Hematopoietic multipotent progenitor cell (in vitro differentiated cells): ENCODE measurements at places on chromosomes 6 and 20. TPM values are rescaled to one million over a fixed set of nuclear protein-coding genes. Genes with fewer than 3 reads are reported as not detected.

DNA sequence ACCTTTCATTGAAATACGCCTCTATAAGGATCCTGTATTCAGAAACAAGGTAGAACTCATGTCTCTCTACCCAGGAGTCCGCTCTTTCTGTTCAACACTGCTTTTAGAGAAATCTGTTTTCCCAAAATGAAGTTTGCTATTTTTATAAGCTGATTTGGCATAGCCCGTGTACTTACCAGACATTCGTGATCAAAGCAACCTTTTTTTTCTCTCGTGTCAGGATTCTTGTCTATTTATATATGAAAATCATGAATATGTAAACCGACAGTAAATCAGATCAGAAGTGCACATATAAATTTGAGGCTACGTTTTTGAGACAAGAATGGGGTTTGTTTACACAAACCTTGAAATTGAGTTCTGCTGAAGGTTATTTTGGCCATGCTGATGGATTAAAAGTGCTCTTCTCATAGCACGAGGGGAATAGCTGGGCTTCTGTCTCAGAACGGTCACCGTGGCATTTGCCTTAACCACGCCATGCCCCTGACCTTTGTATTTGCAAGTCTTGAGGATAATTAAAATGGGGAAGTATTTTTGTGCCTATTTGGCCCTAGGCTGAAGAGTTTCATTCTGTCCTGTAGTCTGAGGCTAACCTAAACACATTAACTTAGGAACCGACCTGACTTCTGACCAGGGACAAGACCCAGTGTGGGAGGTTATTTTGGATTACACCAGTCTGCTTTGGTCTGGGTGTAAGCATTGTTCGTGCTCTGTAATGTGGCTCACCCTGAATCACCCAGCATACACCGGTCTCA, 118.6 kb downstream of the MAP3K4 start:
- no peak for DNase-seq

DNA sequence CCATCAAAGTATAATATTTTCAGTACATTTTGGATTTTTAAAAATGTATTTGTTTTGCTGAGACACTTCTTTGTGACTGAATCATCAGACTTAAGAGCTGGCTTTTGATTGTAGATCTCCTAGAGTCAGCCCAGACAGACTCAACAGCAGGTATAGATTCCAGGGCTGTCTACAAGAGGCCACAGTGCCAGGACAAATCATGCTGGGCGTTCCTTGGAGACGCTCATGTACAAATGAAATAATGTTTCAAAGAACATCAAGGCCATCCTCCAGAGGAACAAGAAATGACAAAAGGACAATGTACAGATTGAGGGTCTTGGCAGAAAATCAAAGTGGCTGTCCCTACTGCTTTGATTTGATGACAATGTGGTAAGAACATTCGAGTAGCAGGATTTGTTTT, 369.3 kb downstream of the GRIK2 start:
- no peak for DNase-seq

DNA sequence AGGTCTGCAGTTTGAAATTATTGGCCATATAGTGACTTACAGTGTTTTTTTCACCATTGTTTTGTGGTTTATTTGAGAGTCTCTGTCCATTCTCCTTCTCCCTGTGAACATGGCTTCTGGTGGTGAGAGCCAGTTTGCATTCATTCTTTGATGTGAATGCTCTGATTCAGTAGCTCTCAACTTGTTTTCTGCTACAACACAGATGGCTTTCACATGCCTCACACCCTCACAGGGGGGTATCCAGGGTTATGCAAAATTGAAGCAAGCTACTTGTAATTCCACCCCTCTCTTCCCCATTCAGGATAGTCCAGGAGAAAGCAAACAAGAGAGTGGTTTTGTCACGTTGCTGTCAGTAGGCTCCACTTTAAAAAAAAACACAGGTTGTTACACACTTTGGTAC, 55.6 kb downstream of the SLX4IP start:
- no peak for DNase-seq

DNA sequence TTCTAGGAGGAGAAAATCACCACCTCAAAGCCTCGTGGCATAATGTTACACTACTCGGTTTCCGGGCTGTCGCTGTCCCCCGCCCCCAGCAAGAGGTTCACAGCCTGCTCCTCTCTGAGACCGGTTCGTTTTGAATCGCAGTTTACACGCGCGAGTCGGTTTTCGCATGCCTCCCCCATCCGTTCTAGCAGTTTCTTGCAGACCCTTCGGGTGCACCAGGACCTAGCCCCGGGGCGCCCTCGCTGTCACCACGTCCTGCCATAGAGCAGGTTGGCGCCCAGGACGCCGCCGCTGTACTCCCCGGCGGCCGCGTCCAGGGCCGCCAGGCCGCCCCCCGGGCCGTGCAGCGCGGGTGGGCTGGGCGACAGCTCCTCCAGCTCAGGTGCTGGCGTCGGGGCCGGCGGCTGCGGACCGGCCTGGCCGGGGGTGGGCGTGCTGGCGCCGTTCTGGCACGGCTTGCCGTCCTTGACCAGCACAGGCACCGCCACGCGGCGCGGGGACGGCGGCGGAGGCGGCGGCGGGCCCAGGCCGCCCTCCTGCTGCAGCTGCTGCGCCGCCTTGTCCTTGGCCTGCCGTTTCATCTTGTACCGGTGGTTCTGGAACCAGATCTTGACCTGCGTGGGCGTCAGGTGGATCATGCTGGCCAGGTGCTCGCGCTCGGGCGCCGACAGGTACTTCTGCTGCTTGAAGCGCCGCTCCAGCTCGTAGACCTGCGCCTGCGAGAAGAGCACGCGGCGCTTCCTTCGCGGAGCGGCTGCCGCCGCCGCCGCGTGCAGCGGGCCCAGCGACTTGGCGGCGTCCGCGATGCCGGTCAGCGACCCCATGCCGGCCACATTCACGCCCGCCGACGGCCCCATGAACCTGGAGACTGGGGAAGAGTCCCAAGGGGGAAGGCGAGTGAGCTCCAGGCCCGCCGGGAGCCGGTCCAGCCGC, 1.4 kb downstream of the NKX2-4 start:
- peak; percentile 41 for DNase-seq

GRCh38 chr6:34680802-34681515, 15.6 kb downstream of the ILRUN start:
- no peak for DNase-seq

DNA sequence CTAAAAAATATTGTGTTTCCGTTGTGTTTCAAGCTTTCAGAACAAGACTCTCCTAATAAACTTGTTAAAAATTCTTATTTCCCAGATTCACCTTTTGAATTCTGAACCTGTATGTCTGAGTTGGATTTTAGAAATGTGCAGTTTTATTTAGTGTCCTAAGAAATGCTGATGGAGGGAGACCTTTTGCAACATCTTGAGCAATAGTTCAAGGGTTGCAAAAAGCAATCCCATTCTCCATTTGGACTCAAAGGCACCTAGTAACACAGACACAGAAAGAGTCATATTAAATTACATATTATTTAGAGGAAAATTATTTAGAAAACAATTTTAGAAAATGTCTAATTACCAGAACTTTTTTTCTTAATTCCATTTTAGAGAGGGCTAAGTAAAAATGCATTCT, 448.5 kb downstream of the FRK start:
- no peak for DNase-seq

DNA sequence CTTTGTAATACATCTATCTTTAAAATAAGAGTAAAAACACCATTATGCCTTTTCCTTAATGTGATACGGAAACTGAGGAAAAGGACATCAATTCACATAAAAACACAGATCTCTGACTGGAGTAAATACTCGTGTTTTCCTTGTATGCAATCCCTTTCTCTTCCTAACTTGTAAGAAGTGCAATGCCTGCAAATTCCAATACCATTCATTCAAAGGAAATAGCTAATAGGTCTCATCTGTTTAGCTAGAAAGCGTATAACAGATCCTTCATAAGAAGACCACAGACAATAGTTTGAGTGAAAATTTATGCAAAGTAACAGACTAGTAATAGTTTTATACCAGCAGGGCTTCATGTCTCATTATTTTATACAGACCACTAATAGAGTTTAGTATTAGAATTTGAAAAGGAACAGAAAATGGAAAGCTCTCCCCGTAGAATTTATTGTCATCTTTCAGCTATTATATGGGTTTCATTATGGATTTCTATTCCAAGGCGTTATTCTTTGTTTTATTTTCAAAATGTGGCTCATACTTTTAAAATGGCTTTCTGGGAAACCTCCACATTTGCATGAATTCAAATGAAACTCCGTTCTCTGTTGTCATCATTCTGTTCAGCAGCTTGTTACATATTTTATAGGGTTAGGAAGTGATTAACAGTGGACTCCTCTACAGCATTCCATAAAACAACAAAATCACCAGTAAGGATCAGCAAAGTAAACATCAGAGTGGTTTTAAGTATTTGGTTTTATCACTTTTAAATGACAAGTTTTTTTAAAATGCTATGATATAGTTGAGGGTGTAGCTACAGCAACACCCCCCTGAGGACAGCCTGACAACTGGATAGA, 186.7 kb downstream of the BTBD9 start:
- no peak for DNase-seq

- DNase-seq: no peak
Observed at GRCh38 chr6:34237316-34237721, 646 bp downstream of the HMGA1 start.

DNA sequence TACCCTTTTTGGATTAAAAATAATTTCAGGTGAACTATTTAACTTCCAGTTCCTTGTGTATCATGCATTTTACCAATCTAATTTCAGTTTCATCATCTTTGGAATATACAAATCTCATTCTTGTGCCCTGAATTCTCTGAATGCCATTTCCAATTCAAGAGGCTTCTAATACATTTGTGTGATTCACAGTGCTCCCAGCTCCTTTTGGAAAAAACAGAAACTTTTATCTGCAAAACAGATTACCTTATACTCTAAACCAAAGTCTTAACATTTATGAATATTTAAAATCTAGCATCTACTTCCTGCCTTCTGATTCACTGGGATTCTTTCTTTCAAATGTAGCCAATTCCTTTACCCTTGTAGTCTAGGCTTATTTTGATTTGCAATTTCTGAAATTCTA, 11.1 kb upstream of the PEX7 start:
- no peak for DNase-seq

- no peak for DNase-seq
Observed at GRCh38 chr20:53917145-53918019, 153.0 kb downstream of the BCAS1 start.

- DNase-seq: no peak
Observed at GRCh38 chr20:47224857-47225256, 131.6 kb downstream of the ZMYND8 start.

- DNase-seq: no peak
Observed at GRCh38 chr20:14951707-14952418, 614.5 kb upstream of the FLRT3 start.

DNA sequence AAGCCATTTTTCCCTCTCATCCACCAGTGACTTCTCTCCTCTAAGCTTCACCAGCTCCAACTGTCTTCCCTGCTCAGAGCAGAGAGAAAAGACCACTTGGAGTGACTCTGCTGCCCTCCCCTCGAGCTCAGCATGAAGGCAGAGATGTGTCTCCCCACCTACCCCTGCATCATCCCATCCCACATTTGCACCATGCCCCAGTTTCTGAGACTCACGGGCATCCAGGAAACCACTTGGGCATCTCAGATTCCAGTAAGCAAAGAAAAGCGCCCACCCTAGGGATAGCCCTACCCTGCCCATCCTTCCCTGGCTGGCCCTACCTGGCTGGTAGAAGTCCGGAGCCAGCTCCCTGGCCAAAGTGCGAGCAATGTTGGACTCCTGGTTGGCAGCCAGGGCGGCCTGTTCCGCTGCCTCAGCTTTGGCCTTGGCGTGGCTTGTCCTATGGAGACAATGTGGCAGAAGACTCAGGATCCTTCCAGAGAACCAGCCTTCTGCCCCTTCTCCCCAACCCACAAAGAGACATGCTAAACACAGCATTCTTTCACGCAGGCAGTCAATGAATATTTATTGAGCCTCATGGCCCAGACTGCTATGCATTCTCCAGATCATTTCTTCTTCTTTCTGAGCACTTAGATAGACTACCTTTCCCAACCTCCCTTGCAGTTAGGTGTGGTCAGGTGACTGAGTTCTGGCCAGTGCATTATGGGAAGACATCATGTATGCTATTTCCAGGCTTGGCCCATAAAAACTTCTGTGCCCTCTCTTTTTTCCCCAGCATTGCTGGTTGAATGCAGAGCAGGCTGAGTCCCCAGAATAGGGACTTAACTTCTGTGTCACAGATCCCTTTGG, 68.6 kb downstream of the JPH2 start:
- DNase-seq: no peak

DNA sequence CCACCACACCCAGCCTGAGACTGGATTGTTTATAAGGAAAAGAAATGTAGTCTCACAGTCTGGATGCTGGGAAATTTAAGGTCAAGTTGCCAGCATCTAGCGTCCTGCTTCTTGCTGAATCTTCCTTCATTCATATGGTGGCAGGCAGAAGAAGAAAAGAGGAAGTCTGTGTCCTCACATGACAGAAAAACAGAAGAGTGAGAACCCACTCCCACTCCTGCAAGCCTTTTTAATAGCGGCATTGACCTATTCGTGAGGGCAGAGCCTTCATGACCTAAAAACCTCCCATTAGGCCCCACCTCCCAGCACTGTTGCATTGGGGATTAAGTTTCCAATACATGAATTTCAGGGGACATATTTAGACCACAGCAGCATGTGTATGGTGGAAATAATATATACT, 160.8 kb upstream of the BMP2 start:
- DNase-seq: no peak

- no peak for DNase-seq
Observed at GRCh38 chr6:10557913-10558312, 36.8 kb downstream of the GCNT2 start.

GRCh38 chr6:70282312-70282918, 20.5 kb downstream of the COL9A1 start:
- no peak for DNase-seq

- DNase-seq: peak; percentile 51
Observed at GRCh38 chr6:158232316-158233213, 64.4 kb downstream of the GTF2H5 start.

GRCh38 chr20:2867081-2867864, 6.0 kb upstream of the PTPRA start:
- peak; percentile 34 for DNase-seq

- DNase-seq: peak; percentile 89
Observed at GRCh38 chr6:6591778-6592465, 3.4 kb downstream of the LY86 start.

- DNase-seq: no peak
Observed at GRCh38 chr6:99294786-99295185, 54.7 kb downstream of the FAXC start.

- DNase-seq: no peak
Observed at GRCh38 chr6:139778688-139779087, 404.2 kb upstream of the CITED2 start.

GRCh38 chr20:9789131-9789530, 49.7 kb downstream of the PAK5 start:
- DNase-seq: no peak

- DNase-seq: no peak
Observed at GRCh38 chr6:170023620-170024521, 267.0 kb downstream of the DLL1 start.

F13A1 gene
- 5.9 TPM for total RNA-seq

HSPA1L gene
- total RNA-seq: 1.9 TPM

ARG1 gene
- total RNA-seq: under 0.01 TPM

LAMP5 gene
- total RNA-seq: under 0.01 TPM

ASIP gene
- not detected for total RNA-seq

SLC22A16 gene
- 25.6 TPM for total RNA-seq

TOX2 gene
- not detected for total RNA-seq

DNAAF9 gene
- total RNA-seq: 9.7 TPM

MCM8 gene
- total RNA-seq: 2.7 TPM

DPPA5 gene
- not detected for total RNA-seq
